Upper lobe of right lung (tissue), 1 donor: ENCODE measurements at places on chromosomes 4 and X.
A peak's percentile ranks its signal among the peaks of the same experiment; 100 is the strongest.

- DNase-seq: no peak
Observed at GRCh38 chr4:21134994-21135393, 434.7 kb downstream of the PACRGL start.

DNA sequence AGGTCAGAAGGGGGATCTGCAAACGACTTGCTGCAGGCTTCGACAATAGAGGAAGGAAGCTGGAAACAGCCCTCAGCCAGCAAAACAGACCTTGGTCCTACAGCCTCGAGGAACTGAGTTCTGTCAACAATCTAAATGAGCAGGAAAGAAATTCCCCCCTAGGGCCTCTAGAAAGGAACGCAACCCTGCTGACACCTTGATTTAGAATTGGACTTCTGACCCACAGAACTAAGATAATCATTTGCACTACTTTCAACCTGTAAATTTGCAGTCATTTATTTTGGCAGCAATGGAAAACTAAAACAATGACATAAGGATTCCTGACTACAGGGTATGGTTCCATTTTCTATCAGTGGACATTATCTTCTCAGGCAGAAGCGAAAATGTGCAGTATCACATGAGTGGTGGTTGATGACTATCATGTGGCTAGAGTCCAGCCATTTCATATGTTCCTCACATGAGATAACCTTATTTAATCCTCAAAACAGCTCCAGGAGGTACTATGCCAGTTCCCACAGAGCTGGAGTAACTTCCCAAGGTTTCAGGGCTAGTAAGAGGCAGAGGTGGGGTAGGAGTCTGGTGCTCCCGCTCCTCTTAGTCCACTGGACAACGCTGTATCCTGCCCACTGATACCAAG lies 61.6 kb downstream of the SAT1 start:
- DNase-seq: no peak

DNA sequence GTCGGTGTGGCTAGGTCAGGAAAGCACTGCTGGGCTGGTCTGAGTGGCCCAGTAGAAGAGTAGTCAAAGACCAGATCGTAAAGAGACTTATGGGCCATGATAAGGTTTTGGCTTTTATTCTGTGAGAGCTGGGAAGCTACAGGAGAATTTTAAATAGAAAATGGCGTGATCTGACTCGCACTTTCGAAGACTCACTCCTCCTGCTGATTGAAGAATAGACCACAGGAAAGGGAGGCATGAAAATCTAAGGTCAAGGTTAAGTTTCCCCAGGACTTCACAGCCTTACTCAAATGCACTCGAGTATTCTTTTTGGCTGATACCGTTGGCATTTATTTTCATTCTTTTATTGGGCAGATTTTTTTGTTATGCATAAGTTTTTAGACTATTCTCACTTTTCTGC lies 231.4 kb upstream of the ANKRD50 start:
- no peak for DNase-seq

GRCh38 chr4:168761066-168761465 lies 249.0 kb downstream of the CBR4 start:
- no peak for DNase-seq

DNA sequence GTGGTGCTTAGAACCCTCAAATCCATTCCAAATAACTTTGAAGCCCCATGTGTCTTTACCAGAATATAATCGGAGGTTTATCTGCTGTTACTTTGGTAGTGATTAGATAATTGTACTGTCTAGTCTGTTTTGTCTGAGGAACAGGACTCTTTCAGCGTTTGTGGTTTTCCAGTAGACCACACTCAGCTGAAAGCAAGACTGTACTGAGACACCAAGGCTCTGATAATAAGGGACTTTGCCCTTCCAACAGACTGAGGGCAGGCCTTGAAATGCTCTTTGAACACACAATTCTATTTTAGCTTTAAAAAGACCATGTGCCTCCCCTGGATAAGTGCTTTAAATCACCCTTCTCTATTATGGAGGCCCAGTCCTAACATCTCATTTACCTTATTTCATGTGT lies 76.1 kb downstream of the KLHL8 start:
- no peak for DNase-seq

- DNase-seq: no peak
Observed at GRCh38 chr4:118345813-118346212, 7.0 kb downstream of the PRSS12 start.

GRCh38 chrX:50629774-50630173 lies 159.1 kb upstream of the DGKK start:
- no peak for DNase-seq

DNA sequence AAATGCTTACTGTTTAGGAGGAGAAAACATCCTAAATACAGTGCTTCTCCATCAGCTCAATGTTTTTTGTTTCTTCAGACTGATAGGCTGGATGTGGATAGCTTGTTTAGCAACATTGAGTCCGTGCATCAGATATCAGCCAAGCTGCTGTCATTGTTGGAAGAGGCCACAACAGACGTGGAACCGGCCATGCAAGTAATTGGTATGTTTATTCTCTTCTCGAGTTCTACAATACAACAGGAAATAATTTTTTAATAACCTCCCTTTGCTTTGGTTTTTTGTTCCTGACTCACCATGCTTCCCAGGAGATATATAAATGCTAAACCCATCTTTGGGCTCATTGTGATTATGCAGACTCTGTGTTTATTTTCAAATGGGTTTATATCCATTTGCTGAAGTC lies 60.9 kb downstream of the ARHGEF38 start:
- DNase-seq: no peak

- DNase-seq: no peak
Observed at GRCh38 chrX:66698273-66699204, 59.7 kb upstream of the EDA2R start.

GRCh38 chrX:123223859-123224258 lies 39.8 kb downstream of the GRIA3 start:
- no peak for DNase-seq

- no peak for DNase-seq
Observed at GRCh38 chr4:153480704-153481103, 14.5 kb downstream of the TMEM131L start.

DNA sequence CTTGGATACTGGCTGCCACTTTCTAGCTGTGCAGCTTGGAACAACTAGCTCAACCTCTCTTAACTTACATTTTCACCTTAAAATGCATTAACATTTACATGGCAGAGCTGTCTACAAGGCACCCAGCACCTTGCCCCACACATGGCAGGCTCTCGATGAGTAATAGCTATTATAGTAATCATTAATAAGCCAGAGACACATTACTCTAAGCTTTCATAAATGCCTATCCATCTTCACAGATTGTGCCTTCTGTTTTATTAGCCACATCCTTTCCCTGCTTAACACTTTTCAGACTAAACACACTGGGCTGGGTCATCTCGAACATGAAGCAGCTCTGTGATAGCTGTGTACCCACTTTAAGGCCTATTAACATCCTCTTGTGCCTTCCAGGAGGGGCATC lies 83.8 kb upstream of the UCP1 start:
- no peak for DNase-seq

GRCh38 chr4:25100021-25100555 lies 60.2 kb downstream of the SEPSECS start:
- no peak for DNase-seq

DNA sequence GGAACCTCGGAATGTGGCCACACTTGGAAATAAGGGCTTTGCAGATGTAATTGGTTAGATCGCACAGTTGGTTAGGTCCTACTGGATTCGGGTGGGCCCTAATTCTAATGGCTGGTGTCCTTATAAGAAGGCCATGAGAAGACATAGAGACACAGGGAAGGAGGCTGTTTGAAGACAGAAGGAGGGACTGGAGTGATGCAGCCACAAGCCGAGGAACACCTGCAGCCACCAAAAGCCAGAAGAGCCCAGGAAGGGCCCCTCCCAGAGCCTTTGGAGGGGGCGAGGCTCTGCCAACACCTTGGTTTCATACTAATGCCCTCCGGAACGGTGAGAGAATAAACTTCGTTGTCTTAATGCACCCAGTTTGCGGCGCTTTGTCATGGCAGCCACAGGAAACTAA lies 47.0 kb downstream of the EVC start:
- DNase-seq: peak; percentile 20

- DNase-seq: no peak
Observed at GRCh38 chr4:67522851-67523671, 22.2 kb downstream of the CENPC start.

- no peak for DNase-seq
Observed at GRCh38 chr4:176841711-176842112, 49.0 kb upstream of the VEGFC start.

DNA sequence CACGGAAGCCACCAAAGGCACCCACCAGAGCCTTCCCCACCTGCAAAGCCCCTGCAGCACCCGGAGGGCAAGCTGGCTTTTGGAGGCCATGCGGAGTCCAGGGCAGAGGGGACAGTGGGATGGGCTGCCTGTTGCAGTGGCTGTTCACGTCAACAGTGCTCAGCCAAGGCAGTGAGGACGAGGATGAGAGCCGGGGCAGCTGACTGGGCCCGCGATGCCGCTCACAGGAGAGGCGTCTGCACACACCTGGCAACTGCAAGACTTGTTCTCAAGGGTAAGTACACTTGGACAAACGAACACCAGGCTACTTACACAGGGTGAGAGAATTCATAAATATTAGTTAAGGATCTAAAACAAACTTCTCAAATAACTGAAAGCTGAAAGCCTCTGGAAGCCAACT lies 19.6 kb downstream of the FGFR3 start:
- no peak for DNase-seq

DNA sequence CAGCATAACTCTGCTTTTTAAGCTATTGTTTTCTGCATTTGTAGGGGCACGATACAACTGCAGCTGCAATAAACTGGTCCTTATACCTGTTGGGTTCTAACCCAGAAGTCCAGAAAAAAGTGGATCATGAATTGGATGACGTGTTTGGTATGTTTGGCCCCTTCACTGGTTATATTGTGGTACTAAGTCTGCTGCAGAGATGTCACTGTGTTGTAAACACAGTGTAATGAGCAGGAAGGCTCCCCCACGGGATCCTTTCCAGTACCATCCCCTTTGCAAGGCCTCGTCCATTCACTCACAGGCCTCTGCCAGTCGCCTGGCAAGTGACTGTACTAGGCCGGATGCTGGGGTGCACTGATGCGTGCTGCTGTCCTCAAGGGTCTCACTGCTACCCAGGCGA lies 13.8 kb downstream of the CYP4V2 start:
- DNase-seq: no peak

DNA sequence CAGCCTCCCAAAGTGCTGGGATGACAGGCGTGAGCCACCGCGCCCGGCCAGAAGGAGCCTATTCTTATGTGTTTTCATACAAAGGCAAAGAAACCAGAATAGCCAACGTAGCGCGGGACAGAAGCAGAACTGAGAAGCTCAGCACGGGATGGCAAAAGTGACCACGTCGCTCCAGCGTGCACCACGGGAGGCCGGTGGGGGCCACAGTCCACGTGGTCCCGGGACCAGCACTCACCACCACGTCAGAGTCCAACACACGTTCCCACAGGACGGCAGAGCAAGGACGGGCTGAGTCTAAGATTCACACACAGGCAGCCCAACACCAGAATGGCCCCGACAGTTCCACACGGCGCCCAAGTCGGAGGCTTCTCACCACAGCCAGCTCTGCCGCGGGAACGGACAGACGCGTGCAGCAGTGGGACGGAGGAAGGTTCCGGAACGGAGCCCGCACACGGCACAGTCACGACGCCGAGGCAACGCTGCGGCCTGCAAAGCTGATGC lies 18.8 kb upstream of the GTPBP6 start:
- DNase-seq: peak; percentile 57

GRCh38 chrX:21926116-21926515 lies 14.4 kb upstream of the SMS start:
- DNase-seq: no peak

GRCh38 chr4:14908635-14909034 lies 93.6 kb upstream of the CPEB2 start:
- no peak for DNase-seq

DNA sequence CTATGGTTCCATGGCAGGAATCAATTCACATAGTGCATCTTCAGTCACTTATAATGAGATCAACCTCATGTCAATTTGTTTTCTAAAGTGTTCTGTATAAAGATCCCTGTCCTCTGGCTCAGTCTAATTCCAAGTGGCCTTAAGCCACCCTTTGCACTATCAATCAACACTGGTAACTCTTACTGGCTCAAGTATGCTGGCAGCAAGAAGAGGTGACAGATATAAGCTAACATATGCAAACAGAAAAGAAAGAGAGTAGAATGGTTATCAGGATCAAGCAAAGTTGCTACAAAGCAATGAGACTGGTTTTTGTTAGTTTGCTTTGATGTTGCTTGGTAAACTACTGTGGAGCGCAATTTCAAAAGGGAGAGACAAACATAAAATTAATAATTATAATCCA lies 67.0 kb downstream of the AMMECR1 start:
- DNase-seq: no peak

DNA sequence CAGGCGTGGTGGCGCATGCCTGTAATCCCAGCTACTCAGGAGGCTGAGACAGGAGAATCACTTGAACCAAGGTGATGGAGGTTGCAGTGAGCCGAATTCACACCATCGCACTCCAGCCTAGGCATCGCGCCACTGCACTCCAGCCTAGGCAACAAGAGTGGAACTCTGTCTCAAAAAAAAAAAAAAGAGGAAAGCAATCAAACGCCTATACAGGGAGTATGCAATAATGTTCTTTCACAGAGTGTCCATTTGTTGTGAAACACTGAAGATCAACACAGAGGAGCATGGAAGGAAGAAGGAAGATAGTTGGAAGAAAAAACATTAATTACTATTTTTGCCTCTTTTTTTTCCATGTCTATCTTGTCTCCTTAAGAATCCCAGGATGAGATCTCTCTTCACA lies 113.4 kb downstream of the FBXO8 start:
- DNase-seq: no peak

DNA sequence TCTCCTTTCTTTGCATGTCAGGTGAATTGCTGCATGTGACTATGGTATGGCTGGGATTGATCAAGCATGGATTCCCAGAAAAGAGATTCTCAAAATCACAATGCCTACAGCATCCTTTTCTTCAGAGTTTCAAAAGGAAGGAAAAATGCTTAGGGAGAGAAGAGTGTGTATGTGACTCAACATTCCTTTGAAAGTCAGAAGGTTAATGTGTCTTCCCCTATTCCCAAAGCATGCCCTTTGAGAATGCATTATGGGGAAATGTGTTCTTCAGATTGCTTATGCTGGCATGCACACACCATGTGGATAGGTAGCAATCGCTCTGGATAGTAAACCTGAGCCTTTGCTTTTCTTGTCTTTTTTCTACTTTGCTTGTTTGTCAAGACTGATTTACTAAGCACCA lies 78.5 kb downstream of the ELOVL6 start:
- DNase-seq: no peak

DNA sequence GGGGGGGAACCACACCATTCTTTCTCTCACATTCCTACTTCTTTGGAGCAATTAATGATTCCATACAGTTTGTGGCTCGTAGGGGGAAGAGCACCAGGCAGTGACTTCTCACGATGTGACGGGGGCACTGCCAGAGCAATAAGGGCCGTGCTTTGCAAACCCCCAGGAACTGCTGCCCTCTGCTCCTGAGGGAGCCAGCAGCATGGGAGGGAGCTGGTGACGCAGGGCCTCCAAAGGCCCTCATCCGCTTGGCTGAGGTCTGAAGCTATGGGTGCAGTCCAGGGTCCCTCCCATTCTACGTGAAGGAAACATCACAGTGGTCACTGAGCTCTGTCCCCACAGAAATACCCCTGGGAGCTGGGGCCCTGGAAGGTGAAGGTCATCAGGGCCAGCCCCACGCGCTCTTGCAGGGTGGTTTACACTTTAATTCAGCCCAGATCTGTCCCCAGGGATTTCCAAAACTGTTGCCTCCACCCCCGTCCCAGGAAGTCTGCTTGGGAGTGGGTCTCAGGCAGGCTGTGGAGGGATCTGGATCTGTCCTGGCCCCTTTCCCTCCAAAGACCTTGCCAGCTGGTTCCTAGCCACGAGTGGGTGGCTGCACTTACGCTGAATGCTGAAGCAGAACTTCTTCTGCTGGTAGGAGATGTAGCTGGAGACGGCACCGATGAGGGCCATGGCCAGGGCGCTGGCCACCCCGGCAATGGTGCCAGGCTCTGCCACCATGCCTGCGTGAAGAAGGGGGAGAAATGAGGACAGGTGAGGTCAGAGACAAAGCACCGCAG lies 82.6 kb downstream of the MTMR1 start:
- no peak for DNase-seq
